Endothelial cell of umbilical vein (primary cell): ENCODE measurements at places on chromosomes 12 and 14. TPM values are rescaled to one million over a fixed set of nuclear protein-coding genes. Genes with fewer than 3 reads are reported as not detected.
A peak's percentile ranks its signal among the peaks of the same experiment; 100 is the strongest.

Gene FOXG1
- not detected in 2 replicates for total RNA-seq

Gene RFLNA
- 3.4 and 19.7 TPM in 2 replicates for total RNA-seq

Gene ANKS1B
- total RNA-seq, result 0.38 and 0.42 TPM in 2 replicates

Gene MYH6
- not detected in 2 replicates for total RNA-seq

Gene SPTLC2
- 57.2 and 71.3 TPM in 2 replicates for total RNA-seq

DNA sequence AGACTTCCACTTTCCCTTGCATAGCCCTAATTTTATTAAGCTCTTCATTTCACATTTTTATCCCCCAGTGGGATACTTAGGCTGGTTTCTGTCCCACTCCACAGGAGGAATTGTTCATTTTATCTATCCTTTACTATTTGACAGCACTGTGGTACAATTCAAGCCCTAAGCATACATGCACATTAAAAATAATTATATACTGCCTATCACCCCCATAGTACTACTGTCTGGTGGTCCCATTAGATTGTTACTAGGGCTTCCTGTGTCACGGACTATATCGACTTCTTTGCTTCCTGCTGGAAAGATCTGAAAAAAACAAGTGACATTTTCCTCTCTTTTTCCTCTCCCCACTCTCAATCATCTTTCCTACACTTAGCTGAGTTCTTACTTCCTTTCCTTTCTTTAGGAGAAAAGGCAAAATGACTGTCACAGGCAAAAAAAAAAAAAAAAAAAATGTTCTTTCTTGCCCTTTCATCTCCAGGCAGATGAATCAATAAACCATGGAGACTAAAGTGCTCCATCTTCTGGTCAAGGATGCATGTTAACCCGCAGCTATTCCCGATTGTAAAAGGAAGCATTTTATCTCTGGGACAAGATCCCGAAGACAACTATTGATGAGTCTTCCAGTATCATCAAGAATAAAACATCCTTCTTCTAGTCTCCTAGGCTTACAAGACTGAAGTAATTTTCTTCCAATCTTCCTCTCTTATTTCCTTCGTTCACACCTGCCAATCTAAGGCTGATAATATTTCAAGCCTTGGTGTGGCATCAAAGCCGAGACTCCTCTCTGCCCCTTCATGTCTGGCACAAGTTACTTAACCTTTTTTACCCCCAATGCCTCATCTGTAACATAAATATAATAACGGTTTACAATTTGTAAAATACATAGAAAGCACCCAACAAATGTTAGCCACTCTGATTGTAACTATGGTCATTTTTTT, 94.4 kb upstream of the PLEKHG7 start:
- no peaks in the 10 kb centered on the region for H3K27me3 ChIP-seq
- no peak overlapping the region for H3K4me3 ChIP-seq
- DNase-seq, result peak; percentile 62
- no peaks in the 10 kb centered on the region for H3K36me3 ChIP-seq

- H3K36me3 ChIP-seq, result no peaks in the 10 kb centered on the region
- H3K4me1 ChIP-seq, result peaks cover 14% of the 10 kb centered on the region
- H3K27me3 ChIP-seq, result no peaks in the 10 kb centered on the region
- peak; percentile 55 for DNase-seq
Measured at GRCh38 chr12:104620837-104621531, 164.2 kb downstream of the CHST11 start.

DNA sequence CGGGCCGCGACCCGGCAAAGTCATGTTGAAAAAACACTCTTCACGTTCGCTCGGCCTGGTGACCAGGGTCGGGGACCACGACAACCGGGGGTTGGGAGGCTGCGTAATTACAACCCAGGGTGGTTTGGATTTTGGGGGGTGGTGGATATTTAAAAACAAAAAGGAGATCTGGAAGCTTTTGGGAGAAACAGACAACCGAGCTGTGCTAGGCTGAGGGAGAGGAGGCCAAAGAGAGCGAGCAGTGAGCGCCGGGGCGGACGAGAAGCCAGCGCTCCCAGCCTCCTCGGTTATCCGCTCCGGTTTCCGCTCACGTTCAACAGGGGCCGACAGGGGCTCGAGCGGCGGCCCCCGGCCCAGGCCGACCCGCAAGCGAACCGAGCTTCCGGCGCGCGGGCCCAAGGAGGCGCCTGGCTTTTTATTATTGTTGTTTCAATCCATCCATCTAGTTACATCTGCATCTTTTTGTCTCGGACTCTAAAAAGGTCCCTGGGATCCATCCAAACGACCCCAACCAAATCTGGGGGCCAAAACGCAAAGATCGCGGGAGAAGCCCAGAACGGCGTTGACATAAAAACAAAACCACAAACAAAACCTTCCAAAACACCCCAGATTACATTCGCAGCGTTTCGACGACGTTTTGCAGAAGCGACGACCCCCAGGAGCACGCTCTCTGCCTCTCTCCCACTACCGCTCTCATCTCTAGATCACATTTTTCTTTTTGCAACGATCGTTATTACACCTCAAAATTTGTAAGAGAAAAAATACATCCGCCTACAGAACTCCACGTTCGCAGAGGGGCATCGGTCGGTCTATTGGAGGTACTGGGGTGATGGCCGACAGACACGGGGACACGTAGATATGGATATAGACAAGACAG, 771 bp downstream of the OTX2 start:
- no peak for DNase-seq
- no peak overlapping the region for H3K27ac ChIP-seq
- H3K36me3 ChIP-seq, result no peaks in the 10 kb centered on the region
- H3K4me3 ChIP-seq, result no peak overlapping the region
- H3K4me1 ChIP-seq, result no peaks in the 10 kb centered on the region
- H3K27me3 ChIP-seq, result peaks cover 98% of the 10 kb centered on the region

GRCh38 chr12:43692064-43692463, 66.5 kb downstream of the PUS7L start:
- H3K4me3 ChIP-seq, result no peak overlapping the region
- H3K4me1 ChIP-seq, result peaks cover 3% of the 10 kb centered on the region
- DNase-seq, result peak; percentile 52
- no peaks in the 10 kb centered on the region for H3K36me3 ChIP-seq

DNA sequence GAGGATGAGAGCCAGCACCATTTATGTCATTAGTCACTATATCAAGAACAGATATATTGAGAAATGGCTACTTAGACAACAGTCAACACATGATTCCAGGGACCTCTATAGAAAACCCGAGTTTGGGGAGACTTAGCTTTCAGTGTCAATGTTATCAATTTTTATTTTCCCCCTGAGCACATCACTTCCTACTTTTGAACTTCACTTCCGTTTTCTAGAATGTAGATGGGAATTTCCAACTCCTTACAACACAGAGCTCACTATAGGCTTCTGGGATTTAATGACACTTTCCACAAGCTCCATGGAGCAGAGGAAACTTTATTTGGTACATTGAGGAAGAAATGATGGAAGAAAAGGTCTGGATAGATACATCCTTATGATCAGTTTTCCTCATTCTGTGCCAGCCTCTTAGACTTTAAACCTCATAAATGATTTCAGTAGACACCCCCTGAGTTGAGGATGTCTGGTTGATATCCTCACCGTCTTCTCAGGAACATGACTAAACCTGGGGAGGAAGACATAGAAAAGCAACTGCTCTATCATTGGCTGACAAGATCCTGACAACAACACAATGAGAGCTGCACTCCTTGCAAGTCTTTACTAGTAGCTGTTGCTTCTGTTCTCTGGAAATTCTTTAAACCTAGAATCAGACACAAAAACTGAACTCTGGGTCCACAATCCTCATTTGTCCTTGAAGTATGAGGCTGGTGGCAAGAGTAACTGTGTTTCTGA, 449.4 kb upstream of the OR4E1 start:
- H3K27ac ChIP-seq, result no peak overlapping the region
- no peak for DNase-seq
- no peaks in the 10 kb centered on the region for H3K4me1 ChIP-seq
- H3K27me3 ChIP-seq, result peaks cover 6% of the 10 kb centered on the region

DNA sequence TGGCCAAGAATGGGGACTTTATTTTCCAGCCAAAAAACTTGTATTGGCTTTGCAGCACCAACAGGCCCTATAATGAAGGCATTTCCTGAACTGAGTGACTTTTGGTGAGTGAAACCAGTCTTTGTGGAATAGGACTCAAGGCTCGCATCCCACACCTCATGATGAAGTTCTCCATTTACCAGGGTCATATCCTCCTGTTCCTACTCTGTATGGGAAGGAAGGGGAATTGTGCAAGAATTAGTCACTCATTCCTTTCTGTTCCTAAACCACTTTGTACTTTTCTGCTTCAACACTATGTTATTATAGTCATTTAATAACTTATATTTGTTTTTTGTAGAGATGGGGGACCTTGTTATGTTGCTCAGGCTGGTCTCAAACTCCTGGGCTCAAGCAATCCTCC, 2.3 kb upstream of the SPATS2 start:
- no peaks in the 10 kb centered on the region for H3K36me3 ChIP-seq
- peak overlapping the region; percentile 77 for H3K27ac ChIP-seq
- H3K27me3 ChIP-seq, result no peaks in the 10 kb centered on the region
- H3K4me3 ChIP-seq, result no peak overlapping the region
